Kidney tubule cell (primary cell): ENCODE measurements at places on chromosomes 5 and 9.
A peak's percentile ranks its signal among the peaks of the same experiment; 100 is the strongest.

- no peak for DNase-seq
Observed at GRCh38 chr9:84748112-84748511, 78.6 kb downstream of the NTRK2 start.

DNA sequence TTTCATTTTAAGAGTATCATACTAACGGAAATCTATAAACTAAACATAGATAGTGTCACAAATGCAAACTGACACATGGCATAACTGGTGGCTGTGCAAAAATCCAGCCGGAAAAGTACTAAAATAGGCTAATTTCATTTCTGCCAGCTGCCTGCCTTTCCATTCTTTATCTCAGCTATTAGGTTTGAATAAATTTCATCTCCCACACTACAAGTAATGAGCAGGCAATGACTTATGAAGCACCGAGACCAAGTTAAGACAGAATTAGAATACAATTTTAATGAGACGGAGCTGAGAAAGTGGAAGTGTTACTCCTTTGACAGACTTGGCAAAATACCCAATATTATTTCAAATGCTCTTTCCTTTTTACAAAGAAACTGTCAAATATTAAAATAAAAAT, 258.8 kb upstream of the ZNF608 start:
- no peak for DNase-seq

DNA sequence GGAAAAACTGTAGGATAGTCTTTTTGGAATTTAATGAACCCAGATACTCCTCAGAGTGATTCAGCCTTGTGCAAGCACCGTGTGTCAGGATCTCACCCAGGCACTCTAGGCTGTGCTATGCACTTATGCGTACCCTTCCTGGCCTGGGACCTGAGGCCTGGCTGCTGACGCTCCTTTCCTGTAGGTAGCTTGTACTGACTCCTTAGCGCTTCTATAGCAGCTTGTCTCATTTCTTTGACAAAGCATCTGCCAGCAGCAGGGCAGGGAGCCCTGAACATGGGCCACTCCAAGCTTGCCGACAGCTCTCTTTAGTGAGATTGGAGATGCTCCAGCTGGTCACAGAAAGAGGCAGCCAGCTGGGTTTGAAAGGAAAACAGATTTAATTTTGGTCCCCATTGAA, 147.3 kb downstream of the SGCD start:
- peak; percentile 32 for DNase-seq

GRCh38 chr9:12702160-12702758, 9.1 kb downstream of the TYRP1 start:
- peak; percentile 64 for DNase-seq

DNA sequence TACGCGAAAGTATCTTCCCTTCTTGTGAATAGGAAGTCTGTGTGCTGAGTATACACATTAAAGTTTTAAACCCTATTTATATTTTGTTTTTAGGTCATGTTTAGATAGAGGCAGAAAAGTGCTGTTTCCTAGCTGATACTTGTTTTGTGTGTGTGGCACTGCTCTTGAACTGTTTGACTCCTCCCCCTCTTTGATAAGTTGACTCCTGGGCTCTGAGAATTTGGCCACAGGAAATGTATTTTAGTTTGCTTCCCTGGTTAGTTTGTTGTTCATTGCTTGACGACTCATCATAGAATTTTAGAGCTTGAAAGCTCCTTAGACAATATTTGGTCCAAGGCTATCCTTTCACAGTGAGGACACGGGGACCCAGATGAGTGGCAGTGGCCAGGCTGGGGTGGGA, 2.0 kb upstream of the CDC14B start:
- no peak for DNase-seq

DNA sequence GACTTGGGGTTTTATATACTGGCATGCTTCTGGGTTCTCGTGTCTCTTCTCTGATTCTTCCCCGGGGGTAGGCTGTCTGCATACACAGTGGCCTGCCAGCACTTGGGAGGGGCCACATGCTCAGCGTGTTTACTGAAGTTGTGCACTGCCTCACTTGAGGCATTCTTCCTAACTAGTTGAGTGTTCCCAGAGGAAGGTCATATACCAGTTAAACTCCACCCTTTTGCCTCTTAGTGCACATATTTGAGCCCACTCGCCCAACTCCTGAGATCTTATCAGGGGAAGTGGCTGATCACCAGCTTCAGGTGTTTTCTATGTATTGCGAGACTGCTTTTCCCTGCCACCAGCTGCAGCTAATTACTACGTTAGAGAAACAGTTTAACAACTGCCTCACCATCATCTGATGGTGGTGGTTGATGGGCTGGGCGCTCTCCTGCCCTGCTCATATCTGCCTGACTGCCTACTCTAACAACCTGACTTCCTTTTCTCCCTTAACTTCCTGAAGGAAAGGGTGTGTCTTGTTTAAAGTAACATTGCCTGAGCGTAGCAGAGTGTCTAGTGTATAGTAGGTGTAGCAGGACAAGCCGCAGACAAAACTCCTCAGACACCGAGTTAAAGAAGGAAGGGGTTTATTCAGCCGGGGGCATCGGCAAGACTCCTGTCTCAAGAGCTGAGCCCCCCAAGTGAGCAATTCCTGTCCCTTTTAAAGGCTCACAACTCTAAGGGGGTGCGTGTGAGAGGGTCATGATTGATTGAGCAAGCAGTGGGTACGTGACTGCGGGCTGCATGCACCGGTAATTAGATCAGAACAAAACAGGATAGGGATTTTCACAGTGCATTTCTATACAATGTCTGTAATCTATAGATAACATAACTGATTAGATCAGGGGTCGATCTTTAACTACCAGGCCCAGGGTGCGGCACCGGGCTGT, 60.1 kb upstream of the CLINT1 start:
- peak; percentile 61 for DNase-seq
